HL-60 (cell line): ENCODE measurements at places on chromosomes 6 and 20.

DNA sequence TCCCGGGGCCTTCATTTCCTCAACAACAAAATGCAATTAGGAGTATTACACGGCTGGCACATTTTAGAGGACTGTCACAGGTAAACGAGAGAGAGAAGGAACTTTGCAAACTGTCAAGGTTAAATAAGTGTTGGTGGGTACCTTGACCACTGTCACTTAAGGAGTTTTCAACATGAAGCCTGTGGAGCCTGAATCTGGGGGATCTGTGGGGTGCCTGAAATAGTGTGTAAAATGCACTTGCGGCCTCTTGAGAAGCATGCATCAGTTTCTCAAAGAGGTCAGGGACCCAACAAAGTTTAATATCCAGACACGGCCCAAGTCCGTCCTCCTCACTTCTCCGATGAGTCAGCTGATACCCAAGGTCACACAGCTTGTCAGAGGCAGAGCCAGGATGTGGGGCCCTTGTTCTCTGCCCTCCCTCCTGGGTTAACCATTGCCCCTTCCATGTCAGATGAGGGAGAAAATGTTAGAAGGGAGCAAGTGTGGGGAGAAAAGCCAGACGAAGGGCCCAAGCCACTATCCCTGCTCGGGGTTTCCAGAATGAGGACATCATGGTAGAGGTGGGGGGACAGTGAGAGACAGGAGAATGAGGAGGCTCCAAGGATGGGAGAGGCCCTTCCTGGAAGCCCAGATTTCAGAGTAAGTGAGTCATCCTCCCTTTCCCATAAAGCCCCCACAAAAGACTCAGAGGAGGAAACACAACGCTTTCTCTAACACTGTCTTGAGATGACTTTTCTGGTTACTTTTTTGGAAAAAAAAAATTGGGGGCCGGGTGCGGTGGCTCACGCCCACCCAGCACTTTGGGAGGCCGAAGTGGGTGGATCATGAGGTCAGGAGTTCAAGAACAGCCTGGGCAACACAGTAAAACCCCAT lies 42.2 kb downstream of the C6orf132 start:
- no peak for DNase-seq

DNA sequence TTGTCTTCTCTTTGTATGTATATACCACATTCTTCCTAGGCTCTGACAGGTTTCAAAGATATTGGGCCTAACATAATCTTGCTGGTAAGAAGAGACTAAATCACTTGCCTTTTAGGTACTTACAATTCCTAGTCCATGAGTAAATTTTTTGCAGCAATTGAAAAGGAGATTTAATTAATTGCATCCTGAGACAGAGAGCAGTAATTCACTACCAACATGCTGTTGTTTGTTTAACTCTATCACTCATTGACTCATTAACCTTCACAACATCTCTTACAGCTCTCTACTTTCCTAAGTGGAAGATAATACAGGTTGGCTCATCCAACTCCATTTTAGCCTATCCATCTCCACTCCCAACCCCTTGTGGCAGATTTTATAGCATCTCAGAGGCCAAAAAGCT lies 280.4 kb downstream of the ALDH8A1 start:
- DNase-seq: no peak

- DNase-seq: peak; percentile 78
These were observed 58.9 kb downstream of the RREB1 start for GRCh38 chr6:7166410-7167293.

GRCh38 chr6:2656460-2657079 lies 94.2 kb downstream of the MYLK4 start:
- DNase-seq: no peak

DNA sequence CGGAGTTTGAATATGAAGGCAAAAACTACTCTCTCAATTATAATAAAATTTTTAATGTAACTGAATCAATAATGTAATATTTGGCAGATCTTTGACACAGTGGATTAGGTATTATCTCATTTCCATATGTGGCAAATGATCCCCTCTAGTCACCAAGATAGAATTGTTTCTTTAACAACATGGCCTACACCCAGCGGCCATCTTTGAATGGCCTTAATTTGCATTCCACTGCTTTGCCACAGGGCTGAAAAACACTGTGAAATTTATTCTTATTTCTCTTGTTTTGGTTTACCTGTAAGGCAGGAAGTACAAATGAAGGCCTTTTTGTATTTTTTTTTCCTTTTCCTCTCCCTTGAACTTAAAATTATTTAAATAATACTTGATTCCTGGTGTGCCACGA lies 162.6 kb upstream of the SCGN start:
- no peak for DNase-seq

DNA sequence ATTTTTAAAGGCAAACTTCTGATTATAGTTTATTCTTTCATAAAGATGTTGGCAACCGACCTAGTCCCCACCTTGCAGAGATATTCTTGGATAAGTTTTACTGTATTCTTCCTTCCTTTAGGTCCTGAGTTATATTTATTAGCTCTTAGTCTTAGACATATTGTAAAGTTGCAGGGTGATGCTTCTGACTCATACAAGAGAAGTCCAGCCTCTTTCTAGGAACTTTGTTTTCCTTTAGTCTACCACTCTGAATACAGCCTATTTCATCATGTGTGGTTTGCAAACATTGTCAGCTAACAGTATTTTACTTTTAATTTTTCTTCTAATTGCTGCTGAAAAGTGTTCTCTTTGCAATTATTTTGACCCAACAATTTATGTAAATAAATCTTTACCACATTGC lies 686.7 kb downstream of the COL12A1 start:
- DNase-seq: no peak

DNA sequence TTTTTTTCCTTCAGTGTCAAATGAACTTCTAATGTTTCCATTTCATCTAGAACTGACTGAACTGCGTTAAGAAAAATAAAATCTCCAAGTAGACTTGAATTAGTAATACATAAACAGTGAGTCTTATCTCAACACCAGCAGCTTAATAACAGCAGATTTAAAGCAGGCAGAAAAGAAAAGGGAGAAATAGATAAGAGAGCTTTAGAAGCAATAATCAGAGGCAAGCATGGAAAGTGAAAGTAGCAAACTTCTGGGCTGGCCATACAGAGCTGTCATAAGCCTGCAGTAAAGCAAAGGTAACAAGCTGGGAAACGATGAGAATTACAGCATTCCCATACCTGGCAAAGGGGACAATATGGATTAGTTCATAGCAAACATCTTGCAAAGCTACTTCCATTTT lies 16.9 kb upstream of the ANGPT4 start:
- DNase-seq: no peak

GRCh38 chr6:134082191-134082590 lies 29.8 kb upstream of the SLC2A12 start:
- no peak for DNase-seq

DNA sequence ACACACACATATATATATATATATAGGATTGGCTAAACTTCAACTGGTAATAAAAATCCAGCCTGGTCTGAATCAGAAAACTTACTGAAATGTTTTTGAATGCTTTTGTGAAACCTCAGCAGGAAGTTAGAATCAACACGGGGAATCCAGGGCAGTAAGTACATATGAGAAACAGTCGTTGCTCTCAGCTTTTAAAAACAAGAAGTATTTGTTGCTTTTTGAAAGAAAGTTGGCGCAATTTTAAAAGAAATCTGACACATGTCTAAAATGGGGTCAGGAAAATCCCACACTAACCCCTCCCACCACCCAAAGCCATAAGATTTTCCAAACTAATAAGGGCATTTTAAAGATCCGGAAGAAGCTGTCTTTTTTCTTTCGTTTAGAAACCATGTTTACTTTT lies 11.5 kb upstream of the CCDC170 start:
- DNase-seq: peak; percentile 14

- no peak for DNase-seq
These were observed 24.9 kb upstream of the MAP3K7 start for GRCh38 chr6:90611543-90612312.

GRCh38 chr6:3799719-3800118 lies 48.2 kb upstream of the PXDC1 start:
- DNase-seq: no peak

DNA sequence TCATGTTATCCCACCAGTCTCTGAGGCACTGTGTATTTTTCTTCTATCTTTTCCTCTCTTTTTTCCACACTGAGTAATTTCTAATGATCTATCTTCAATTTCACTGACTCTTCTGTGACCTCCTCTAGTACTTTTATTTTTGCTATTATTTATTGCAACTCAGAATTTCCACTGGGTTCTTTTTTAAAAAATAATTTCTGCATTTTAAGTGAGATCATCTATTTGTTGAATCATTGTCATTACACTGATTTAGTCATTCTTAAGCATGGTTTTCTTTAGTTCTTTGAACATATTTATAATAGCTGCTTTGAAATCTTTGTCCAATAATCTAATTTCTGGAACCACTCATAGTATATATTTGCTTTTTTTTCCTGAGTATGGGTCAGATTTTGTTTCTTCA lies 96.7 kb upstream of the SLC22A16 start:
- DNase-seq: no peak

DNA sequence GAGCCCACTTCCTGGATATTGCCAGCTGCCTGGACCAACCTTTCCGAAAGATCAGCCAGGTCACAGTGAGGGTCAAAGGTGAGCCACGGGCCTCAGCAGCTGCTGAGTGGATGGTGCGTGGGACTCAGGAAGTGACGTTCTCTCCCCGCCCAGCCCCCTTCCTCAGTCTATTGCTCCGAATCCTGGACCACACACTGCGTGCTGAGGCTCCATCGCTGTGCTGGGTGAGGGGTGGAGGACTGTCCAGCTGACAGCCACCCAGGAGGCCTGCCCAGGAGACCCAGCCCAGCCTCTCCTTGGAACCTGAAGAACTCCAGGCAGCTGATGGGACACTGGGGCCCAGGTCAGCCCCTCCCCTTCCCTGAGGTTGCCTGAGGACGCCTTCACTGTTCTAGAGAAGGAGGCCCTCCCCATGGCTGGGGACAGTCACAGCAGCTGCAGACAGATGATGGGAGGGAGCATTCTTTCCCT lies 94.4 kb upstream of the CD93 start:
- DNase-seq: no peak

- DNase-seq: no peak
These were observed 83.4 kb upstream of the FABP7 start for GRCh38 chr6:122696079-122696478.

GRCh38 chr6:70369332-70369950 lies 43.9 kb upstream of the FAM135A start:
- DNase-seq: peak; percentile 18

- DNase-seq: no peak
These were observed 25.0 kb downstream of the CYB5R4 start for GRCh38 chr6:83884523-83884922.

- no peak for DNase-seq
These were observed 102.5 kb downstream of the SASH1 start for GRCh38 chr6:148445116-148445515.

GRCh38 chr20:48703107-48703506 lies 124.7 kb downstream of the PREX1 start:
- no peak for DNase-seq

GRCh38 chr6:154039231-154039842 lies at the start of gene OPRM1:
Gene OPRM1 (plus strand): TSS chr6:154039240. CDS start chr6:154039545, 305 bp downstream.
- peak; percentile 30 for DNase-seq

DNA sequence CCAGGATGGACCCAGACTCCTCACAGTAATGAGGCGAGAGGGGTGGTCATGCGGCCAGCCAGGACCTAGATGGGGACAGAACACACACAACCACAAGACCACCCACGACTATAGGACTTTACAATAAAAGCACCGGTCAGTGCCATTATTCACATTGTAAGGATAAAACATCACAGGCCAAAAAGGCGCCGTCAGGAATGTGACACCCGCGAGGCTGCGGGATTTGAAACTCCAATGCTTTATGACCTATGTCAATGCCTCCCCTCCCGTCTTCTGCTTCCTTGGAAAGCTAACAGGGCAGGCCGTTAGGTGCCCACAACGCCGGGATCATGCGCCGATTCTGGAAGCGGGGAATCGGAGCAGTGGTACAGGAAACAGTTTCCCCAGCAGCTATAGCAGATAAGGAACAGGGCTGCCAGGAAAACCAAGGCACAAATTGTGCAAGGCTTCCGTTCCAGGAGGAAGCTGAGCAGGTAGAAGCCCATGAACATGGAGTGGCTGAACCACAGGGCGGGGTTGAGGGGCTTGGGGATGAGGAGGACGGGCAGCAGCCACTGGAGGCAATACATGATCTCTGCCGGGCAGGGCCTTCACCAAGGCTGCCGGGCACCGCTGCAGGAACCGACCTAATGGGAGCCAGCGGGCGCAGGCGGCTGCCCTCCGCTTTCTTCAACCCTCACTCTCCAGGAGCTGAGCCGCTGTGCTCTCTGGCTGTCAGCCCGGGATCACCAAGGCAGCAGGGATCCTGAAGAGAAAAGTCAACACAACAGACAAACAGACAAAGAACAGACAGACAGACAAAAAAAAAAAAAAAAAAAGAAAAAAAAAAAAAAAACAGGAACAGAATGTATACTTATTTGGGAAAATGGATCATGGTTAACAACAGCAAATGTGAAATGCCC lies 2.2 kb upstream of the NNAT start:
- DNase-seq: no peak

- DNase-seq: no peak
These were observed 625.2 kb downstream of the EPM2A start for GRCh38 chr6:145110109-145110508.

- DNase-seq: no peak
These were observed 40.6 kb downstream of the TXLNB start for GRCh38 chr6:139251045-139251690.

- DNase-seq: no peak
These were observed 67.9 kb downstream of the GMPR start for GRCh38 chr6:16306334-16306733.

- peak; percentile 42 for DNase-seq
These were observed 7.8 kb downstream of the UBE3D start for GRCh38 chr6:83057705-83058321.

GRCh38 chr6:169868458-169868857 lies 117.0 kb downstream of the ERMARD start:
- DNase-seq: no peak

- DNase-seq: no peak
These were observed 180.0 kb downstream of the GJA10 start for GRCh38 chr6:90074161-90074850.

DNA sequence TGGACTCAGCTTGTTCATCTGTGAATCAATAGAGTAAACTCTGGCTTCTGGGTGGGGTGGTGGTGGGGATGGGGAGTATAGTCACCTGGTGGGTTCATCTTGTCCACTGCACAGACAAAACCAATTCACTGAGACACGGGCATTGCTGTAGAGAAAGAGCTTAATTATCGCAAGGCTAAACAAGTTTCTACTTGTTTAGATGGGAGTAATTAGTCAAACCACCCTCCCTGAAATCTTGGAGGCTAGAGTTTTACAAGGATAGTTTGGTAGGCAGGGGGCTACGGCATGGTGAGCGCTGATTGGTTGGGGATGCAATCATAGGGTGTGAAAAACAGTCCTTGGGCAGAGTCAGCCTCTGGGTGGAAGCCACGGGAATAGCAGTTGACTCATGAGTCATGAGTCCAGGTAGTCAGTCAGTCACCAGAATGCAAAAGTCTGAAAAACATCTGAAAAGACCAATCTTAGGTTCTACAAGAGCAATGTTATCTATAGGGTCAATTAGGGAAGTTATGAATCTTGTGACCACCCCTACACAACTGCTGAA lies 77.8 kb downstream of the STMND1 start:
- DNase-seq: no peak

GRCh38 chr20:53503517-53503919 lies 90.1 kb downstream of the ZNF217 start:
- no peak for DNase-seq

- DNase-seq: no peak
These were observed 152.9 kb downstream of the PAK5 start for GRCh38 chr20:9686001-9686400.
